ENCODE measurements at places on chromosomes 12 and 14.
A peak's percentile ranks its signal among the peaks of the same experiment; 100 is the strongest.

- peak; percentile 44 for DNase-seq
Observed at GRCh38 chr12:130185455-130186391, 23.5 kb downstream of the FZD10 start.

DNA sequence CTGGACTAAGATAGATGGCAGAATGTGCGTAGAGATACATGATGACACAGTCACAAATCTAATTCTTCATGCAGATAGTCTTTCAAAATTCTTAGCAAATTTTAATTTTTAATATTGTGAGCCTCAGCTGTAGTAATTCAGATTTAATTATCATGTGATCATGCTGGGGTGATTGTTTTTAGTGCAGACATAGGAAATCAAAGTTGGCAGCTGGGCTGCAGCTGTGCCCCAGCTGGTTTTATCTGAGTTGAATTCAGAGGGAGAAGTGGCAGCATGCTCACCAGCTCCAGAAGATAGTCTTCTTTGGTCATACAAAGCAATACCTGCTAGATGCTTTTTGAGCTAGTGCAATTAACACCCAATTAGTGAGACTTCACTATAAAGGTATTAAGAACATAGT, 292.9 kb downstream of the RAD51B start:
- DNase-seq = no peak

GRCh38 chr12:93059925-93060665, 131.0 kb upstream of the EEA1 start:
- DNase-seq = no peak

DNA sequence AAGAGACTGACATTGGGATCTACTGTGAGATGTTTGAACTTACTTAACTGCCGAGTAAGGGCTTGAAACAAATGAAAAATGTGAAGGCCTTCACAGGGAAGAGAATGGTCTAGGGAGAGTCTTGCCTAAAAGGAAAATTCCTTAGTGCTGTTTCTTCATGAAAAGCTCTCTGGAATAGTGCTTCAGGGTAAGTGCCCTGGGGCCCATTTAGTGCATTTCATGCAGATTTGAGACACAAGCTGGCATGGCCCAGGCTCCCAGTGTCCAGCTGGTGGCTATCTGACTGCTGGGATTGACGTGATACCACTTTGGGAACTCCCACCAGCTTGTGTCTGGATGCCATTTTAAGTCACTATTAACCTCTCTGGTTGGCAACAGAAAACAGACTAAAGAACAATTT, 26.9 kb downstream of the BEST3 start:
- no peak for DNase-seq

DNA sequence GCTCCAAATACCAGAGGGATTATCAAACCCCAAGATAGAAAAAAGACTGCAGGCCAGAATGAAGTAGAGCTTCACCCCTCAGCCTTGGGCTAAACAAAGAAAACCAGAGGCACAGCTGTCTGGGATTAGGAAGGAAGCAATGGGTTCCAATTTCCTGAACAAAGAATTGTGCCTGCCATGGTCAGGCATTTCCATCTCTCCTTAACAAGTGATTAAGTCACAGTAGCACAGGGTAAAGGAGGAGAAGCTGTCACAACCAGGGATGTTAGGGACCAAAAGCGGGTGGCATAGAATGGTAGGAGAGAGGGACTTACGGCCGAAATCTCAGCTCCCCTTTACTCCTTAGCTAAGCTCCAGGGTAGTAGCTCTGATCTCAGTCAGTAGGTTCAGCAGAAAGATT, 33.9 kb downstream of the SPTLC2 start:
- peak; percentile 58 for DNase-seq

DNA sequence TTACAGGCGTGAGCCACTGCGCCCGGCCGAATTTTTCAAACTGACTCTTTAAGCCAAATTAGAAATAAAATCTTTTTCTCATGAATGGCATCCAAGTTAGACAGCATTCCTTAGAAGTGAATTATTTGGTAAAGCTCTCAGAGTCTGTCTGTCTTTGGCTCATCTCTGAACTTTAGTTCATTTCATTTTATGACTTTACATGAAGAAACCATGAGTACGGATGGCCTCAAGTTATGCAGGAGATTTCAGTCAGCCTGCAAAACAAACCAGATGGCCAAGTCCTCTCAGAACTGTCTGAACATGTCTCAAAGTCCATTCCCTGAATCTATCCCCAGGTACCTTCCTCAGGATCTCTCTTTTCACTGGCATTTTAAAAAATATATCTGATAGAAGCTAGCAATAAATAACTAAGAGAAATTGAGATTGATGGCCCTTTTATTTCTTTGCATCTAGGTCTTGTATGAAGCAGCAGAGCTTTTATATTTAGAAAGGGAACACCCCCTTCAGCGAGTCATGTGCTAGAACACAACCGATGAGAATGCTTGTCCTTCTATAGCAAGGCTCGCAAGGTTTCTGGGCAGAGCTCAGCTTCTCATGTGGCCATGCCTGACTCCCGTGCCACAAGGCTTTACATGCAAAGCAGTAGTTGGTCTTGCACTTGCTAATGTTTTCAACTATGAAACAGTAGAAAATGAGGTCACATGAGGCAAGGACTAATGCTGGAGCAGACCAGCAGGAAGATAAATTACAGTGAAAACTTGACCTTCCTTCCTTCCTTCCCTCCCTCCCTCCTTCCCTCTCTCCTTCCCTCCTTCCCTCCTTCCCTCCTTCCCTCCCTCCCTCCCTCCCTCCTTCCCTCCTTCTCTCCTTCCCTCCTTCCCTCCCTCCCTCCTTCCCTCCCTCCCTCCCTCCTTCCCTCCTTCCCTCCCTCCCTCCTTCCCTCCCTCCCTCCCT, 125.0 kb downstream of the AKAP6 start:
- no peak for DNase-seq

DNA sequence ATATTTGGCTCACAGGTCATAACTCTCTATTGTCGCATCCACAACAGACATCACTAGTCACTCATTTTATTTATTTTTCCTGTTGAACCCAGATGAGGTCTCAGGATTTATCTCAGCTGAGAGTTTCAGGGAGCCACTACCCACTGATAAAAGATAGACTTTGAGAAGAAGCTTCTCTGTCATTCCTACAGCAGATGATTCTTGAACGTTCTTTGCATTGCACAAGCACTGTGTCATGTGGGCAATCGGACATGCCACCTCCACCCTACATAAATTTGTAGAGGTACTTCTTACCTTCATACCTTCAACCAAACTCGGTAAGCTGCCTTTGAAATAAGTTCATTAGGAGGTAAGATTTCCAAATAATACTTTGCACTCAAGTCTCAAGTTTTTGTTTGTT, 627.9 kb upstream of the TBX3 start:
- DNase-seq = no peak

GRCh38 chr14:70916300-70916699, 9.0 kb downstream of the PCNX1 start:
- DNase-seq = no peak

DNA sequence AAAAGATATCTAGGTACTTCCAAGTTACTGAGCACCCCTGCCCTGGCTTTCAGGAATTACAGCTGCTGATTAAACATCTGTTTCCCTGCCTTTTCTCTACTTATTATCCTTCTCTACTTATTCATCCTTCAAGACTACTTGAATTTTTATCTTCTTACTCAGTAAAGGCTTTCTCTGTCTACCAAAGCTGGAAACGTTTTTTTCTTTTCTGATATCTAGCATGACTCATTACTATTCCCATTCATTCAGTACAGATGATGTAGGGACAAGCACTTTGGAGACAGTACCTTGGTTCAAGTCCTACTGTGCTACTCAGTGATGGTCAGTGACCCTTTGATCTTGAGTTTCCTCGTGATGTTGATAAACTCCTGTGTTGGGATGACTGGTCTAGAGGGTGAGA, 848.7 kb downstream of the NRXN3 start:
- no peak for DNase-seq

DNA sequence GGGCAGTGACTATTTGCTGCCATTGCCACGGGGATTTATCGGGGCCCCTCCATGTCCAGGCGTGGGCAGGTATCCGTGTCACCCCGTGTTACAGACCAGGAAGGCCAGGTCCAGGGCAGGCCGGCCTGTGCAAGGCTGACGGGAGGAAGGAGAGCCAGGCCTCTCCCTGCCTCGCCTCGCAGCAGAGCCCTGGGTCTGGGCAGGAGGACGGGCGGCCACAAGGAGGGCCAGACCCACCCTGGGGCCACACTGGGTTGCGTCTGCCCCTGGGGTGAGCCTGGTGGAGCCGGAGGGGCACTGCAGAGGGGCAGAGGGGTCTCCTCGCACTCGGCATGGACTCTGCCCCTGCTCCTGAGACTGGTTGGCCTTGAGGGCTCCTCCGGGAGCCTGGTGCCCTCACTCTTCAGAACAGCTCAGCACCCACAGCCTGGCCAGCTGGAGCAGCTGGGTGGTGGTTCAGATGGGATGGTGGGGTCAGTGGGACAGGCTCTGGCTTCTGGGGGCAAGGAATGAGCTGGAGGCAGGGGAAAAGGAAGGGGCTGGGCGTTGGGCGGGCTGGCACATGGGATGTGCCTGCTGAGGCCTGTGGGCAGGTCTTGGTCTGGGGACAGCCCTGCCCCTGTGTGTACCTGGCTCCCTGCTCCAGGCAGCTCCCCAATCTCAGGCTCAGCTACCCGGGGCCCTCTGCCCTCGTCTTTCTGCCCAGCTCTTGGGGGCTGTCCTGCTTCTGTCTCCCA, 53.9 kb downstream of the KIF26A start:
- no peak for DNase-seq

DNA sequence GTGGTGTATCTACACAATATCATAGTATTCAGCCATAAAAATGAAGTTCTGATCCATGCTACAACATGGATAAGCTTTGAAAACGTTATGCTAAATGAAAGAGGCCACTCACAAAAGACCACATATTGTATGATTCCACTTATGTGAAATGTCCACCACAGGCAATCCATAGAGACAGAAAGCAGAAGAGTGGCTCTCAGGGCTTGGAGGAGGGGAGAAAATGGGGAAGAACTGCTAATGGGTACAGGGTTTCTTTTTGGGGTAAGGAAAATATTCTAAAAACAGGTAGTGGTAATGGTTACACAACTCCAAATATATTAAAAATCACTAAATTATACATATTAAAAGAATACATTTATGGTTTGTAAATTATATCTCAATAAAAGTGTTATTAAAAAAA, 16.5 kb downstream of the SCNN1A start:
- DNase-seq = no peak
